AG08396 (cell line): ENCODE measurements at places on chromosomes 1 and 21.
A peak's percentile ranks its signal among the peaks of the same experiment; 100 is the strongest.

GRCh38 chr1:29631836-29632805, 395.8 kb downstream of the PTPRU start:
- DNase-seq, result no peak

DNA sequence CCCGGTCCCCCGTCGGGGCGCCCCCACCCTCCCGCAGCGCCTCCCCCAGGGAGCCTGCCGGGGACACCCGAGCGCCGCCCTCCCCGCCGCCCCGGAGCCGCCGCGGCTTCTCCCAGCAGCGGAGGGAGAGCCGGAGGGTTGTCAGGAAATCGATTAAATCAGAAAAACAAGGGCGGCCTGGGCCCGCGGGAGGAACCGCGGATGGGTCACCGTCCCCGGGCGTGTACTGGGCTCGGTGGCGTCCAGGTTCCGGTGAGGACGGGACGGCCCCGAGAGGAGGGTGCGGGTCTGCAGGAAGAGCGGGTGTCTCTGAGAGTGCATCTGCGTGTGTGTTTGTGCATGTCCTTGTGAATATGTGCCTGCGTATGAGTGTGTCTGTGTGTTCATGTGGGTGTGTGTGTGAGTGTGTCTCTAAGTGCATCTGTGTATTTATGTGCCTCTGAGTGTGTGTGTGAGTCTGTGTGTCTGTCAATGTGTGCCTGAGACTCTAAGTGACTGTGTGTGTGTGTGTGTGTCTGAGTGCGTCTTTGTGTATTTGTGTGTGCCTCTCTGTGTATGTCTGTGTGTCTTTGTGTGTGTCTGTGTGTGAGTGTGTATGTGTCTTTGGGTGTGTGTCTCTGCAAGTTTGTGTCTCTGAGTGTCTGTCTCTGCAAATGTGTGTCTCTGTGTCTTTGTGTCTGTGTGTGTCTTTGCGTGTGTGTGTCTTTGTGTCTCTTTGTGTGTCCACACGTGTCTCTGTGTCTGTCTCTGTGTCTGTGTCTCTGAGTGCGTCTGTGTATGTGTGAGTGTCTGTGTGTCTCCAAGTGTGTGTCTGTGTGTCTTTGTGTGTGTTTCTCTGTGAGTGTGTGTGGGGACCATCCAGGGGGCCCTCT, 1.1 kb downstream of the SPSB1 start:
- DNase-seq, result no peak

DNA sequence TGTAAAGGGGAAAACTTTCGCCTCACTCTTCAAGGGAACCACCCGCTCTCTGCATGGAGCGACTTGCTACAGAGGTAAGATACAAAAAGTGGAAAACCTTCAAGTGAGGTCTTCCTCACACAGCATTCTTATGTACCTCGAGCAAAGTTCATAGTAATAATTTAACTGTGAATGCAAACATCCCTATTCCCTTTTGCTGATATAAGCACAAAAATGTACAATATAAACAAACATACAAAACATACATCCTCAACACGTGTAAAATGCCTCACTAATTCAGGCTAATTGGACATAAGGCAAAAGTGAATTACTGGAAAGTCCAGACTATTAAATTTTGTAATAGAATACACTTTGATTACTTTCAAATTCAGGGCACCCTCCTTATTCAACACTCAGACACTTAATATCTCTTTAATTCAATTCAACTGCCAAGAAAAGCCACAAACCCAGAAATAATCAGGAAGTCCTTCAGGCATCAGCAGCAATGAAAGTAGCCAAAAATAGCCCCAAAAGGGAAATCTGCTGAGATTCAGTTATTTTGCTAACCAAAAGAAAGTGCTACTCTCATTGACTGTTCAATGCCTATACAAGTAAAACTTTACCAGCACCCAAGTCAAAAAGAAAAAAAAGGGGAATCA, 15.2 kb upstream of the LMX1A start:
- DNase-seq, result no peak

DNA sequence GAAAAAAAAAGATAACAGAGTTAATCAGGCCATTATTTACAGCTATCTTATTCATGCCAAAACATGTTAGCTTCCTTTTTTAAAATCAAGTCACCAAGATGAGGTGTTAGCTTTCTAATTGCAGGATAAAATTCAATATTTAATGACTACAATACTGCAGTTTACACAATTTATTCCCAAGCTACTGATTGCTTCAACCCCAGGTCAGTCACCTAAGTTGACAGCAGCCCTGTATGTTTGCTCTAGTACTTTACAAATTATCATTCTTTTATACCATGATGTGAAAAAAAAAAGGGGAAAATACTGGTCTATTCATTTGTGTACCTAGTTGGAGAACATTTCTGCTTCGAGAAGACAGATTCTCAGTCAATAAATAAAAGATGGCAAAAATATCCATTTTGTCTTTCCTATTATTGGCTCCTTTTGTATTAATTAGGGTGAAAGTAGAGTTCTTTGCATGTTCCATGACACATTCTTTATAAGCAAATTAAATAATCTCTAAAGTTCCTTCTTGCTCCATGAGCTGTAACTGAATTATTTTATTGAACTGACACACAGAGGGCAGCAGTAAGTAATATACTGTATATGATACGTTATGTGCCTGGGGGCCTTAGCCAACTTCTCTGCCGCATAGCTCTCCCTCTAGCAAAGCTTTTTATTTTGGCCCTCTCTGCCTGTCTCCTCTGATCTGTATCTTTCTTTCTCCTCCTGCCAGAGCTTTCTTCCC, 48.0 kb downstream of the DIPK1A start:
- no peak for DNase-seq

DNA sequence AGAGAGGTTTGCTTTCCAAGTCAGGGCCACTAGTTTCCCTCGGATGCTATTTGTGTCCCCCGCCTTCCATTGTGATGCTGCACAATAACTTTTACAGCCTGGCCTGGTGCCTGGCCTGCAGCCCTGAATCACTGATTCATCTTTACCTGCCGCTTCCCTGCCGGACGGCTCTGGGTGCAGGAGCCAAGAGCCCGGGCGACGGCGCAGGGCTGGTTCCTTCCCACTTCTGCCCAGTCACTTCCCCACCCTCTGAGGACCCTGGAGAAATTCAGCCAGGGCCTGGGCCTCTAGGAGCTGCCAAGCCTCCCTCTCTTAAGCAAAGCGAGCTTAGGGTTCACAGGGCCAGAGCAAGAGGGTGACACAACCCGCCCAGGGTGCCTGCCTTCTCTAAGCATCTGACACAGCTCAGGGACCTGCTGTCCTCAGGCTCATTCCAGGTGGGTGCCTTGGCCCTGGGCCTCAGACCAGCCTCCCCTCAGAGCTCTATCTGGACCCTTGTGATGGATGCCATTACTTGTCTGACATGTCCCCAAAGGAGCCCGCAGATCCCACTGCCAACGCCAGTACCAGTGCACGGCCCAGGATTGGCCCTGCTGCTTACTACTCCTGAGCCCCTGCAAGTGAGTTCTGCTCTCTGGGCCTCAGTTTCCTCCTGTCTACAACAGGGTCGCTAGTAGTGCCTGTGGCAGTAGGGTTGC, 381.0 kb upstream of the VAMP3 start:
- no peak for DNase-seq

DNA sequence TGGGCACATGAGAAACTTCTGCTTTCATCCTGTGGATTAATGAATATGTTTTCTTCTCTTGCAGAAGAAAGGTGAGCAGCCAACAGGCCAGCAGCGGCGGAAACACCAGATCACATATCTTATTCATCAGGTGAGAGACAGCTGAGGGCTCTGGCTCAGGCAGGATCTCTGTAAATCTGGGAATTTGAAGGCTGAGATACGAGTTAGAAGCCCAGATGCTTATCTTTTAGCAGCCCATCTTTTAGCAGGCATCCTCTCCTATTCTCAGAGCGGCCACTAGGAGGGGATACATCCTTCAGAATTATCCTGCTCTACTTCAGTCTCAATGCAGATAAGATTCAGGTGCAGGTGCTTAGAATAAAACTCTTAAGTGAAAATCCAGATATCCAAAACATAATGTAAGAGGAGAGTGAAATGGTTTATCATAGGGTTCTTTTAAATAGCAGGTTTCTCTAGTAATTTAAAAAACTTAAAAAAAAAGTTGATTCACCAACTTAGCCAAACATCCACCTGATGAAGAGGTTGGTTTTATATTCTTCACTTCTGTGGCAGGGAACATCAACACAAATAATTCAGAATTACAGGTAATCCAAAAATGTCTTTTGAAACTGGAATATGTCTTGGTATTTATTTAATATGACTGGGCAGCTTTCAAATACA, 19.3 kb downstream of the SH2D2A start:
- no peak for DNase-seq

- no peak for DNase-seq
Measured at GRCh38 chr1:111602974-111603373, 16.6 kb upstream of the RAP1A start.

DNA sequence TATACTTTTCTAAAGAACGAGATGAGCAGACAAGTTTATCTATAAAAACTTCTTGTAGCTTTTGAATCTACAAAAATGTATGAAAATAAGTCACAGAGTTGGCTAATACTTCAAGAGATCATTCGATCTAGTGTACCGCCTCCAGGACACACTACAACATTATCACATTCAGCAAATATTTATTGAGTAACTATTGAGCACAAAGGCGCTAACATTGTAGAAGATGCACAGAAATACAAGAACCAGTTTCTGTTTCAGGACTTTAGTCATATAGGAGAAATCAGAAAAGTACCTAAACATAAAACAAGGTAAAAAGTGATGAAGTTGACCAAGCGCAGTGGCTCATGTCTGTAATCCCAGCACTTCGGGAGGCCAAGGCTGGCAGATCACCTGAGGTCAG, 20.6 kb downstream of the WASF2 start:
- no peak for DNase-seq

DNA sequence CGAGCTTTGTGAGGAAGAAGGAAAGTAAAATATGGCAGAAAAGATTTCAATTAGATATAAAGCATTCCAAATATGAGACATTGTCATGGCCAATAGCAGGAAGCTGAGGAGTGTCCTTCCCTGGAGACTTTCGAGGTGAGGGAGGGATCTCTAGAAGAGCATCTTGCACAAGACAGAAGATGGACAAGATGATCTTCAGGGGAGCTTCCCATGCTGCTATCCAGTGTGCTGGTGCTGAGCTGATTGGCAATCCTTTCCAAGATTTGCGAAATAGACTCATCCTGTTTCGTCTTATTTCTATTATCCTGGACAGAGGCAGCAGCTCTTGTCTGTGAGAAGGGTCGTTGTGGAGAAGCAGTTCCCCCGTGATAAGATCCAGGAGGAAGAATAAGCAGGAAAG, 342.0 kb upstream of the CAMK1G start:
- DNase-seq, result no peak

GRCh38 chr1:243267471-243267880, 11.6 kb downstream of the SDCCAG8 start:
- DNase-seq, result no peak

DNA sequence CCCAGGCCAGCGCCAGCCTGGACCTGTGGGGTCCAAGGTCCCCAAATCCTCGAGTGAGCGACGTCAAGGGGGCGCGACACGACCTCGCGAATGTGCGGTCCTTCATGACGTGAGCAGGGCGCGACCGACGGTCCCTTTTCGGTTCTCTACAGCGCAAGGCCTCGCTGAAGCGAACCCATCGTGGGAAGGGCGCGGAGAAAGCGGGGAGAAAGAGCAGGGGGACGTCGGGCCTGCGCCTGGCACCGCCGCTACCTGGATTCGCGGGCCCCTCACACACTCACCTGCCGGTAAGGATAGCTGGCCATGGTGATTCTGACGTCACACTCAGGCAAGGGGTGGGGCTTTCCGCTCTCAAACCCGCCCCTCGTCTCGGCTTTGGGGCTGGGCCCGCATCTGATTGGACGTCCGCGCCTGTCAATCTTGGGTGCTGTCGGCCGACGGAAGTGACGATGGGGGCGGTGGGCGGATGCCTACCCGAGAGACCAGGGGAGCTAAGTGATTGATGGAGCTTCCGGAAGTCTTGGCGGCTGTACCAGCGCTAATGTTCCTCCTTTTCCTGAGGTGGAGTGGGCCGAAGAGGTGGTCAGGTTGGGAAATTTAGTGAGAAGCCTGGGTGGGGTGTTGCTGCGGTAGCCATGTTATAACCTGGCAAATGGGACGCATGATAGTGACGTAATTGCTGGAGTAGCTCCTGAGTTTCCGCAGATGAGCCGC, at the start of gene PEF1:
TSS of gene PEF1 (minus strand) at position 317 of the 714 bp plus-strand sequence. CDS start at position 305, 12 bp downstream.
- DNase-seq, result peak; percentile 99

- DNase-seq, result no peak
Measured at GRCh38 chr21:42350927-42351426, at the start of gene TFF2. TFF2 (minus strand) TSS chr21:42350994; CDS start chr21:42350957, 37 bp downstream.

DNA sequence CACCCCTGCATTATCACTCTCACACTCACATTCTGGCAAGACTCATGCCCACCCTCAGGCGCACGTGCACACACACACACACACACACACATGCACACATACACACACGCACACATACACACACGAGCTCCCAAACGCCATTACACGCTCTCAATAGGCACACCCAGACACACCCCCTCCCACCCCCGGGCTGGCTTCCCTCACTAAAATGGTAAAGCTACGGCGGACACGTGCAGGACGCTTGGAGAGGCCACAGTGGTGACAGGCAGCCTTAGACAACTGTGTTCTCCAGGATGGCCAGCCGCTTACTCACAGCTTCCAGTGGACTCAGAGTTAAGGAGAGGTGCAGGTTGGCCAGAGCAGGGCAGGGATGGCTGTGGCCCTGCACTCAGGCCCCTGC, 10.1 kb downstream of the MATN1 start:
- DNase-seq, result no peak

GRCh38 chr1:100573960-100574359, 36.0 kb downstream of the GPR88 start:
- no peak for DNase-seq

DNA sequence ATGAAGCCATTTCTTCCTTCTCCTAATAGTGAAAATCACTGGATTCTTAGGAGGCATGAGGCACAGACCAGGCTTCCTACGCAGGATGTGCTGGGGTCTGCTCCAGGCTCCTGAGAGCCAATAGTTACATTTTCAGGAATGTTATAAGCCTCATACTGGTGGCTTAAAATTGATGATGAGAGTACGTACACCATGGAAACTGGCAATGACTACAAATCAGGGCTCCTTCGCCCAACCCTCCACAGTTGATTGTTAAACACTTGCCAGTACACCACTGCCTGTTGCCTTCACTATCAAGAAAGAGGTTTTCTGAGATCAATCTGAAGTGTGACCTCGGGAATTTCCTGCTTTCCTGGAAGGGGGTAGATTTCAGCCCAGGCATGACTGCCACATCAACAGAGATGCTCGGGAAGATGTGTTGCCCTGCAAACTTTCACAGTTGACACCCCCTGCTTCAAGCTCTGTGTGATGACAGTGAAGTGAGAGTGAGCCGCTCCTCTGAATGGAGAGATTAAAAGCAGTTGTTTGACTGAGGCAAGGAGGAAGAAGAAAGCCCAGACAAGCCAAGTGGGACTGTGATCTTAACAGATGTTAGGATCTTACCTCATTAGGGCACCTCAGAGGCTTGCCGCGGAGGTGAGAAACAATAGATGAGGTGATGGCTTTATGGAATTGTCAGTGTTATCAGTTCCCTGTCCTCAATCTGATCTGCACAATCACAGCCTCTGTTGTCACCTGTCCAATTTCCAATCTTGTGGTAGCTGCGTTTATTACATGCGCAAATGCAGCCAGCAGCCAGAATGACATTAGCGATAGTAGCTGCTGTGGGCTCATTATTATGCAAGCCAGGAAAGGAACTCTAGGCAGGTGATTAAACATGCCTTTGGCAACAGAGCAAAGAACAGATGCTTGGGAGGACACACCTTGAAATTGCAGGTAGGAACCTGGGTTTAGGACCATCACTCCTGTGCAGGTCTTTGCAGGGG, 277.3 kb downstream of the KAZN start:
- no peak for DNase-seq

- peak; percentile 48 for DNase-seq
Measured at GRCh38 chr1:100896481-100896982, 642 bp downstream of the SLC30A7 start.

- no peak for DNase-seq
Measured at GRCh38 chr1:67939186-67939743, 106.0 kb upstream of the GNG12 start.

- no peak for DNase-seq
Measured at GRCh38 chr1:42935971-42936308, 22.7 kb downstream of the SLC2A1 start.
